ENCODE measurements at places on chromosomes 1 and 21.

- peak; percentile 32 for DNase-seq
Observed at GRCh38 chr1:907611-908451, 15.9 kb upstream of the SAMD11 start.

GRCh38 chr1:208910161-208910560 lies 666.0 kb upstream of the PLXNA2 start:
- no peak for DNase-seq

- no peak for DNase-seq
Observed at GRCh38 chr1:43225168-43225567, 44.6 kb upstream of the TMEM125 start.

- no peak for DNase-seq
Observed at GRCh38 chr1:222931023-222931422, 116.2 kb downstream of the DISP1 start.

- no peak for DNase-seq
Observed at GRCh38 chr1:201419256-201419655, 2.3 kb downstream of the TNNI1 start.

DNA sequence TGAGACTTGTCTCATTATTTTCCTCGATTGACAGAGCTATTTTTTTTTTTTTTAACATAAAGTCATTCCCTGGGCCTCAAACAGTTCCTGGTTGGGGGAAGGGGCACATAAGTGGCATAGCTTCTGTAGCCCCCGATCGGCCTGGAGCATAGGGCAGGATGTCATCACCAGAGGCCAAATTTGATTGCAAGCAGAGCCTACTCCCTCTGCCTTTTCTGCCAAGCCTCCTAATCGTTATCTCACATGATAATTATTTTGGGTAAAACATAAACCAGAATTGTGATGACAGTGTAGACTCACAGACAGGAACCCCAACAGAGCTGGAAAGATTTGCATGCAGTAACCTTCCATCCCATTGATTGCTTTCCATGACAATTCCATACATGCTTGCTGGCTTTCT lies 404.8 kb downstream of the PCP4 start:
- DNase-seq, result no peak

DNA sequence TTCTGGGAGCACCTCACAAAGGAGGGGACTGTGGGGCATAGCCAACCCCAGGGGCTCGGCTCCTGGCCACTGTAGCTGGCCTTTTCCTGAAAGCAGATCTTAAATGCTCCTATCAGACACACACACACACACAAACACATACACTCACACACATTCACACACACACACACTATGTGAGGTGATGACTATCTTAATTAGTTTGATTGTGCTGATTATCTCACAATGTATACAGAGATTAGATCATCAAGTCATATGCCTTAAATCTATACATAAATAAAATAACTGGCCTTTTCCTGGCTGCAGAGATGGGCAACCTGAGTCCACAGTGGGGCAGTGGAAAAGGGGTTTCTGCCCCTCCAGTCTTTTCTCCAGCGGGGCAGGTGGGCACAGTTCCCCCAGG lies 27.1 kb downstream of the LGR6 start:
- no peak for DNase-seq

DNA sequence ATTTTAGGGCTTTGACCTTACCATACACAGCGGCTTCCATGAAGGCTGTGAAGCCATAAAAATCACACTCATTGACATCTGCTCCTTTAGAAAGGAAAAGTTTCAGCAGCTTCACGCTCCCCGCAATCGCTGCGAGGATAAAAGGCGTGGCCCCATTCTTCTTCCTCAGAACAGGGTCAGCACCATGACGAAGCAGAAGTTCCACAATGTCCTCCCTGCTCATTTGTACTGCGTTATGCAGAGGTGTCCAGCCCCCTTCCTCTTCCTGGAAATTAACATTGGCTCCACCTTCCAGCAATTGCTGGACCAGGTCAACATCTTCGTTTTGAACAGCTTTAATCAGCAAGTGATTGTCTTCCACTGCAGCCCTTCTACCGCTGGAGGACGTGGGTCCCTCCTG lies 2.7 kb downstream of the RNASEL start:
- no peak for DNase-seq

GRCh38 chr1:60695716-60696171 lies 386.6 kb upstream of the NFIA start:
- DNase-seq, result no peak

- peak; percentile 30 for DNase-seq
Observed at GRCh38 chr1:25360596-25361581, 22.8 kb downstream of the TMEM50A start.

DNA sequence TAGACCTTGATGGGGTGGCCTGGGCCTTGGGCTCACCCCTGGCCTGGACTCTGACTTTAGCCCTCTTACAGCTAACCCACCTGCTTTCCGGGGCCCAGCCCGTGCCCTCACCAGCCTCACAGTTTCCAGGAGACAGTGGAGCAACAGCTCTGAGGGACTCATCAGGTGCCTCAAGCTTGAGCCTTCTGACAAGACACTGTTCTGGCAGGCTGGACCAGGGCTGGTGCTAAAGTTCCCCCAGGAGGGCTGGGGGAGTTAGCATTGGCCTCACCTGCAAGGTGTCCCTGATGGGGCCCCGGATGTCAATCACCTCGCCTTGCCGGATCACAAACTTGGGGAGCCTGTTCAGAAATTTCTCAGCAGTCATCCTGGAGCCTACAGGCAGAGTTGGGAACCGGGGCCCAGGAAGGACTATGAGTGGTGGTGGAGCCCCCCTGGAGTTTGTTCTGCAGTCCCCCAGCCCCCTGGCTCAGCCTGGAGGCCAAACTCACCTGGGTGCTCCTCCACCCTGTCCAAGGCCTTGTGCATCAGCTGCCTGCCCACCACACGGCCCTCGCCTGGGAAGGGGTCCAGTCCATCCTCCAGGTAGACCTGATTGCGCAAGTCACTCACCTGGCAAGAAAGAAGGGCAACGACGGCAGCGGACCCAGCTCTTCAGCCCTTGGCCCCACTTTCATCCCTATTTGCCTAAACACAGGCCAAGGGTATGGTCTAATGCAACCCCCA lies 4.1 kb downstream of the SH3BGRL3 start:
- no peak for DNase-seq

DNA sequence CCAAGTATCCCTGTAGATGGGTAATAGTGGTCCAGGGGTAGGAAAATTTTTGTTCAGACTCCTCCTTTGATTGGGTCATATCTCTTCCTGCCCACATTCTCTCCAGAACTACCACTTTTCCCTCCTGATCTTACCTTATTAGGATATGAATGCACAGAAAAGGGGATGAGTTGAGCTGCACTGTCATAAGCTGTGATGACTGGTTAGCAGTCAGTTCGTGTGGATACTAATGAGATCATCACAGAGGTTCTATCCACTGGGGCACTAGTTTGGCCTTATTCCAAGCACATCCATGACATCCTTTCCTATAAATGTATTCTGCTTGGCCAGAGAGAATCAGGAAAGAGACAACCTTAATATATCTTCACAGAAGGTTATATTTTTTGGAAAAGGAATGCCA lies 22.1 kb upstream of the TBX15 start:
- no peak for DNase-seq

DNA sequence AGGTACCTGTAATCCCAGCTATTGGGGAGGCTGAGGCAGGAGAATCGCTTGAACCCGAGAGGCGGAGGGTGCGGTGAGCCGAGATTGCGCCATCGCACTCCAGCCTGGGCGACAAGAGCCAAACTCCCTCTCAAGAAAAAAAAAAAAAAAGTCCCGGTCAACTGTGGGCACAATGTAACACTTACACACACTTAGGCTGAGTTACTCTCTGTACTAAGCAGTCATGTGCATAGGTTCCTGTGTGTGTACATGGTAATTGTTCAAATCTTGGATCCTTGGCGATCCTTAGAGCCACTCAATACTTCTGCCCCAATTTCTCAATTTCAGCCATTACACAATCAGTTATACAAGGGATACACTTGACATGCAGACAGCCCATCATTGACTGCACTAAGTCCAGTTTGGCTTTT lies 11.6 kb downstream of the SDCCAG8 start:
- DNase-seq, result no peak

- DNase-seq, result no peak
Observed at GRCh38 chr1:205272536-205272935, 44.8 kb downstream of the TMCC2 start.

DNA sequence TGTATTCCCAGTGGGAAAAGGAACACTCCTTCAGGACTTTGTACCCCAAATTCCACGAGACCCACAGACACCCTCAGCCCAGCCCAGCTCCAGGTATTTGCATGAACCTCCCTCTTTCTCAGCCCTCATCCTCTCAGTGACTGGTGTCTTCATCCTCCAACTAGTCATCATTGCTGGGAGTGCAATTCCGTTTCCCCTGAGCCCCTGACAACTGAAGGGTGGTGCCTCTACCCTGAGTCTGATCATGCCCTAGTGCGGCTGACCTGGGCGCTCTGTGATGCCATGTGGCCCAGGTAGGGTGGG lies 3.8 kb upstream of the ZNF692 start:
- DNase-seq, result no peak

DNA sequence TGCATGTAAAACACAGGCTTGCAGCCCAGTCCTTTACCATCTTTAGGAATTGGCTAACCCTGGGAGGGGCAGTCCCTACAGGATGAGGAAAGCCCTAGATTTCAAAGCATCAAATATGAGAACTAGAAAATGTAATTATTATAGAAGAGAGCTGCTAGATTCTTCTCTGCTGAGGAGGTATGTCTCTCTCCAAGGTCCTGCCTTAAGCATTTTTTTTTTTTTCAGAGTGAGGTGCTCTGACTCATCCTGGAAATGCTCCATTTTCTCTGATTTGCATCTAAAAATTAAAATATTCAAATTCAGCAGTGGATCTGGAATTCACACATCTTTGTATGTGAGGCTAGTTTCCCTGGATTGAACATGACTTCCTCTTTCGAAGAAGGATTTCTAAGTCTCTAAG lies 149.8 kb downstream of the ZNF648 start:
- DNase-seq, result no peak

DNA sequence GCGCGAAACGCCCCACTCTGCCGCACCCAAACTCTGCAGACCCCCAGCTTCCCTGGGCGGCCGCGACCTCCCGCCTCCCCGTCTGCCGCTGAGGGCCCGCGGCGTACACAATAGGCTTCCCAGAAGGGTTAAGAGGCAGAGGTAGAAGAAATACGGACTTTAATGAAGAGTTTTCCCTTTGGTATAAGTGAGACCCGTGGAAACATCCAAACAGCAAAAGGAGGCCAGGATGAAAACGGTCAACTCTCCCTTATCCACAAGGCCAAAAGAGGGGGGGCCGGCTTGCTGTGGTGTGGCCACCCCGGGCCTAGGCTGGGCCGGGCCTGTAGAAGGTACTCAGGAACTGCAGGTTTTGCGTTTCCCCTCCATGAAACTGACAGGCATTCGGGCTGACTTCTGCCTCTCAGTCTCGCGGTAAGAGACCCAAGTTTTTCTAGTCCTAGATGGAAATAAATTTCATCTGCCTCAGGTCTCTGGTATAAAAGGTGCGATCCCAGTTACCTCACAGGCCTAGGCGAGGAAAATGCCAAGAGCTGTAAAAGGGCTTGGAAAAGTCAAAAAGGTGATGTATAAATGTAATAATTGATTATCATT lies 671 bp upstream of the PYGO2 start:
- DNase-seq, result no peak

- no peak for DNase-seq
Observed at GRCh38 chr1:197510691-197511378, 242.8 kb downstream of the CRB1 start.

DNA sequence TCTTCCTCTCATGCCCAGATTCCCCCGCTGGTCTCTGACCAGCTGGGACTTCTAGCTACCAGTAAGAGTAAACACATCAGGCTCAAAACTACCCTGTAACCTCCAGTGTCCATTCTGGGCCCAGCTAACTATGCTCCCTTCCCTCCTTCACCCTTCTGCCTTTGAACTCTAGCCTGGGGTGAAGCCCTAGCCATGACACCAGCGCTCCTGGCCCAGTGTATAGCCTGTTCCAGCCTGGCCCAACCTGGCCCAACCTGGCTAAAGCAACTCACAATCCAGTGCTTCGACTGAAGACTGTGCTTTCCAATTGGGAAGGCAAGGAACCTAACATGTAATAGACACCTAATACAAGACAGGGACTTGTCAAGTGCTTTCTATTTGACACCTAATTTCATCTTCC lies 27.6 kb downstream of the CSMD2 start:
- no peak for DNase-seq

DNA sequence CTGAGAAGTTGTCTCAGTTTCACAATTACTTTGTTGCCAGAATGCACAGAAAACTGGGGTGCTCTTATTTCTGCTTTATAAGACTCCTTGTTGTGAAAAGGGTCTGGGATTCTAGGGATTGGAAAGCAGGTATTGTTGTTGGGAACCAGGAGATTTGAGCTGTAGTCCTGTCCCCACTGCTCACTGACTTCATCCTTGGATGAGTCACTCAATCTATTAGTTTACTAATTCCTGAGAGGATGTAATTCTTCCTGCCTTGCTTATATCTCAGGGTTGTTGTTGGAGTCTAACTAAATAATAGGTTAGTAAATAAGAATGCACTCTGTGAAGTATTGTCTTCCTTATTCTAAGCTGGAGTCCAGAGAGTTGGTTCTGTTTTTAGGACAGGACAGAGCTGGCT lies 172.5 kb upstream of the GALNT2 start:
- no peak for DNase-seq

DNA sequence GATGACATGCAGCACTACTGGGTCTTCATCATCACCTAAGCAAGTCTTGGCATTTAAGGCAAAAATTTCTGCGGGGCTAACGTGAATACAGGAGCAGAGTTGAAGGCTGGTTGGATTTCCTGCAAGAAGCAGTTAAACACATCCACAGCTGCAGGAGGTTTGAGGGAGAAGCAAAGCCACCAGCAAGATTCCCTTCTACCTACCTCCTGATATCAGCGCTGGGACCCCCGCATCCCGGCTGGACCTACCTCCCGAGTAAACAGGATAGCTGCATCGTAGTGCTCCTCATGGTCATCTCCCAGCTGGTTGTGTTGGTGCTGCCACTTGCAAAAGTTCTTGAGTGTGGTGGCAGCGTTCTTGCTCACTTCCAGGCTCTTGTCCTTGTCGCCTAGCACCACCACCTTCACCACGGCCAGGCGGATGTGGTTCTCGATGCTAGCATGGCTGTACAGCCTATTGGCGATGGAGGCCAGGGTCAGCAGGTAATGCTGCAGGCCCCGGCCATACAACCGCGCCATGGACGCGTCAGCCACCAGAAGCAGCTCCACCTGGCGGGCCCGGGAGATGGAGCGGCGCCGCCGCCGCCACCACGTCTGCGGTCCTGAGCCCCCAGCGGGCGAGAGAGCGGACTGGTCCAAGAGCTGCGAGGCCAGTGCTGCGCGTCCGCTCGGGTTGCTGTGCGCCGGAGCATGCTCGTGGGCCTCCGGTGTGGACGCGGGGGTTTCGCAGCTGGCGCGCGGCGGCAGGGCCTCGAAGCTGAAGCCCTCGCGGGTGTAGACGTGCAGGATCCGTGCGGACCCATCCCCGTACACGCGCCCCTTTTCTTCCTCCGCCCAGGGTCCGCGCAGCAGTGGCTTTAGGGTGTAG lies 1.6 kb downstream of the ADAMTS5 start:
- DNase-seq, result peak; percentile 82

GRCh38 chr1:37323486-37324377 lies 150.6 kb upstream of the ZC3H12A start:
- no peak for DNase-seq

Measured in femur (tissue), 1 donor.